Stimulated activated CD4-positive, alpha-beta T cell treated with anti-CD3 and anti-CD28 coated beads, TNF-alpha, amount 100 ng/mL, for 48 hours (primary cell): ENCODE measurements at places on chromosomes 7 and 10.

- no peak for DNase-seq
These were observed 52.9 kb downstream of the PIK3AP1 start for GRCh38 chr10:96667401-96667800.

- no peak for DNase-seq
These were observed 16.4 kb downstream of the NACAD start for GRCh38 chr7:45072131-45073030.

- DNase-seq, result no peak
These were observed 55.7 kb upstream of the HECTD2 start for GRCh38 chr10:91354166-91355075.

DNA sequence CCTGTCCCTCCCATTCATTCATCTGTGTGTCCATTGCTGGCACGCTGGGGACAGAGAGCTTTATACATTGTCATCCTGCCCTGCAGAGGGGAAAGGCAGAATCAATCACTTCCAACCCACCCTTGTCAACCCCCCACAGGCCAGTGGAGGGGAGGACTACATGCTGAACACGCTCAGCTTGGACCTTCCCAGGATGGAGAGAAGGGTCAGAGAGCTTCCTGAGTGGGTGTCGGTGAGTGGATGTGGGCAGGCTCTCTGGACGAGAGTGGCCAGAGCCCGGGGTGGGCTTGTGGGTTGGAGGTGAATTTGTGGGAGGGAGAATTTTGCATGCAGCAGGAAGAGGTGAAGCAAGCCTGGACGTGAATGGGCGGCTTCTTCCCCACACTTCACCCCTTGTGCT is 93.9 kb downstream of the DNAJB6 start:
- no peak for DNase-seq

DNA sequence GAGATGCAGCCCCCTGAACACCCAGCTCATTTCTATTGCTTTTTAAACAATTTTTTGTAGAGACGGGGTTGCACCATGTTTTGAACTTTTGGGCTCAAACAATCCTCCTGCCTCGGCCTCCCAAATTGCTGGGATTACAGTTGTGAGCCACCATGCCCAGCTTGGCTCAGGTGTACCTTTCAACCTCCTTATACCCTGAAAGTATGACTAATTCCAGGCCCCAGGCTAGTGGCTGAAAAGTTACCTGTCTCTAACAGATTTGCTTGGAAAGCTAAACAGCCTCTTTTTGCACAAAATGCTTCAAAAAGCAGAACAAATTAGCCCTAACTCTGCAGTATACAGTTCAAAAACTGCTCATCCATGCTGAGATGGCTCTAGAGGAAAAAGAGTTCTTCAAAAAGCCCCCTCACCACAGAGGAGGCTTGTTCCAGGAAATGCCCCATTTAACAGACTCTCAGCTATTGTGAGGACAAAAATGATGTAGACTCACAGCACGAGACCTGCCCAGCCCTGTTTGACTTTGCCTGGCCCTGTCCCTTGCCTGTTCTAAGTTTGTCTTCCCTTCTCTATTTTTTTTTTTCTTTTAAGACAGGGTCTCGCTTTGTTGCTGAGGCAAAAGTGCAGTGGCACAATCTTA is 13.4 kb upstream of the AP1S1 start:
- DNase-seq, result no peak

DNA sequence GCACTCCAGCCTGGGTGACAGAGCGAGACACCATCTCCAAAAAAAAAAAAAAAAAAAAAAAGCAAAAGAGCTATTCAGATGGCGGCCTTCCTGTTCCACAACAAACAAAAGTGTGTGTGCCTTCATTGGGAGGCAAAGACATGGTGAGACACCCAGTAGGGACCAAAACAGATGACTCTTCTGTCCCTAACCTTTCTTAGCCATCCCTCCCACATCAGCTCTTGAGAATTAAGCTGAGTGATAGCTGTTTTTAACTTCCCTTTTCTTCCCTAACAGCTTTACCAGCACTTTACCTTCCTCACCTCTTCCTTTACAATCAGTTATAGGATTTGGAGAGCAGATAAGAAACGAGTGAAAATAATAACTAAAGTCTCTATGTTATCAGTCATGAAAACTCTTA is 48.2 kb downstream of the ARMH3 start:
- DNase-seq, result no peak

DNA sequence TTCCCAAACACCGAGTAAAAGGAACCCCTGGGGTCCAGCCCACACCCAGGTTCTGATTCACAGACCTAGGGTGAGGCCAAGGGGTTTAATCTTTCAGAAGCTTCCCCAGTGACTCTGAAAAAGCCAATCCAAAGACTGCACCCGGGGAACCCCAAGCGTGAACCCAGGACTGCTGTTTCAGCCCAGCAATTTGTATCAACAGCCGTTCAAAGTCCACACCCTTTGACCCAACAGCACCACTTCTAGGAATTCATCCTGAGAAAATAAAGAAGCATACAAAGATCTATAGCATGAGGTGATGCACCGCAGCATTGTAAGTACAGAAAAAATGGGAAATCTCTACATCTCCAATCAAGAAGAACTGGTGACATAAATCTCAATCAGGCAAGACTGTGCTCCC is 24.4 kb downstream of the DLG5 start:
- no peak for DNase-seq

GRCh38 chr10:596725-597345 is 92.6 kb downstream of the DIP2C start:
- no peak for DNase-seq

DNA sequence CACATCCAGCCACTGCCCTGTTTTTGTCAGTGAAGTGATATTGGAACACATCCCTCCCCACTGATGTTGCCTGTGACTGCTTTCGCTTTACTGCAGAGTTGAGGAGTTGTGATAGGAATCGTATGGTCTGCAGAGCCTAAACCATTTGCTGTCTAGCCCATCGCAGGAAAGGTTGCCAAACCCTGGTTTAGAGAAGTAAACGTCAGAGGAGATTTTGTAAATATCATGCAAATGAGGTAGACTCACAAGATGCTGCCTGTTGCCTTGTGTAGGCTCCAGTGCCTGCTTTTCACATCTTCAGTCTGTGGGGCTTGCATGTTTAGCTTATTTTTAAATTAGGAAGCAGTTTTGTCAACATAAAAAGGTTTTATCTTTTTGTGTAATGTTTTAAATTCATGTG is 107.1 kb downstream of the TRRAP start:
- no peak for DNase-seq

DNA sequence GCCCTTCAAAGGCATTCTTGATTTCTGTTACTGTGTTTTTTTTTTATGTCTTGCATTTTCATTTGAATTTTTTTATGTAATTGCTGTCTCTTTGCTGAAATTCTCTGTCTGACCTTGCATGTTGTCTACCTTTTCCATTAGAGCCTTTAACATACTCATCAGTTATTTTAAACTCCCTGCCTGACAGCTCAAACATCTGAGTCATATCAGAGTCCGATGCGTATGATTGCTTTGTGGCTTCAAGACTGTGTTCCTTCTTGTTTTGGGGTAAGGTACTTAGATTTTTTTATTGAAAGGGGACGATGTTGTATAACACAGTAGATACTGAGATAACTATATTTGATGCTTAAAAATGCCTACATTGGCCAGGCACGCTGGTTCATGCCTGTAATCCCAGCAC is 9.7 kb upstream of the TARP start:
- no peak for DNase-seq

GRCh38 chr10:44874166-44874565 is 37.0 kb upstream of the TMEM72 start:
- no peak for DNase-seq

DNA sequence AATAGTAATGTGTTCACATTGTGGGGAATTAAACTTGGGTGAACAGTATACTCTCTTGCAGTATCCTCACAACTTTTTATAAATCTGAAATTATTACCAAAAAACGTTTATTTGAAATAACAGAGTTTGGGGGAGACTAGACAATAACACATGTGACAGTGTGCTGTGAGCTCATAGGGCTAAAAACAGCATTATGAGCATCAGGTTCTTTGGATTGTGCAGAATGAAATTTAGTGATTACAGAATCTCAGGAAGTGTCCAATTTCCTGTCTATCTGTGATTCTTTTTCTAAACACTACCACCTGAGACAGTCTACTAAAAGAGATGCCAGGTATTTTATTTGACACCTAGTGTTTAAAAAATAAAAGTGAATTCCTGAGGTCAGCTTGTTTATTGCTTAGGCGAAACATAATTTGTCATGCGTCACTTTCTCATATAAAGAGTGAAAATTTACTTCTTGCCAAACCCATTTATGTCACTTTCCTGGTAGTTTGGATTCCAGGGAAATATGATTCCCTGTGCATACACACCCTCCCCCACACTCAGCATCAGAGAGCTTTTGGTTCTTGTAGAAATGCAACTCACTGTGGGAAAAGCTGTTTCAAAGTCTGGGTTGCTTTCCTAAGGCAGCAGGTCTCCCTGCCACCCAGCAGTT is 71.2 kb downstream of the AOAH start:
- no peak for DNase-seq

GRCh38 chr7:21944616-21945453 is 864 bp downstream of the CDCA7L start:
- peak; percentile 45 for DNase-seq

- DNase-seq, result no peak
These were observed 17.1 kb downstream of the VWA2 start for GRCh38 chr10:114256008-114256765.

- no peak for DNase-seq
These were observed 80.5 kb upstream of the PRKG1 start for GRCh38 chr10:50993771-50994251.

DNA sequence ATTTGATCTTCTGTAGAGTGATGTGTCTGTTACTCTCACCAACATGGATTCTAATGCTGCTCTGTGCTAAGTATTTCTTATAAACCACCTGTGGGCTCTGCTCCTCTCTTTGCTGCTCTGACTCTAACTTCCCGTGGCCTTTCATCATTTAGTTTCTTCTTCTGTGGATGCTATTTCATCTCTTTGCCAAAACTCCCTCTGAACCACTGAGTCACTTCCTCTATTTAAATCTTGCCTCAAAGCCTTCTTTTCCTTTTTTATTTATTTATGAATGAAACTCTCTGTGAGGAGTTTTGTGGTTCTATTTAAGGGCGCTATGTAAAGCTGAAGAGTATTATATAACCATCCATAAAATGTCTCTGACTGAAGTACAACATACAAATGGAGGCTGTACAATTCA is 538.5 kb downstream of the SUGCT start:
- no peak for DNase-seq

GRCh38 chr10:75097666-75098285 is 13.7 kb upstream of the SAMD8 start:
- no peak for DNase-seq

GRCh38 chr7:55050281-55050680 is 31.5 kb downstream of the EGFR start:
- DNase-seq, result no peak

DNA sequence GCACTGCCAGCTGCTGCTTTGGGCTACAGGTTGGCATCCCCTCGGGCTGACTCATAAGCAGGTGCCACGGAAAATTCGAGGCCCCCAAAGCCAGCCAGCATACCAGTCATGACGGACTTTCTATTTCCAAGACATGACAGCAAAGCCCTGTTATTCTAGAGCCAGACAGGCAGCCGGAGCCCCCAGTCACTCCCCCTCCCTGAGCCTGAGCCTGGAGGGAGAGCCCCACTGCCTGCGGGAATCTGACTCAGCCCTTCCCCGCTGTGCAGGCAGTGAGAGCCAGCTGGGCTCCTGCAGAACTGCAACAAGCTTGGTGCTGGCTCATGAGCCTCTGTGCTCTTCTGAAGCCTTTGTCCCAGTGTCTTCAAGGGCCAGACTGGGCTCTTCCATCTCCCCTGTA is 15.8 kb downstream of the BTBD16 start:
- no peak for DNase-seq

DNA sequence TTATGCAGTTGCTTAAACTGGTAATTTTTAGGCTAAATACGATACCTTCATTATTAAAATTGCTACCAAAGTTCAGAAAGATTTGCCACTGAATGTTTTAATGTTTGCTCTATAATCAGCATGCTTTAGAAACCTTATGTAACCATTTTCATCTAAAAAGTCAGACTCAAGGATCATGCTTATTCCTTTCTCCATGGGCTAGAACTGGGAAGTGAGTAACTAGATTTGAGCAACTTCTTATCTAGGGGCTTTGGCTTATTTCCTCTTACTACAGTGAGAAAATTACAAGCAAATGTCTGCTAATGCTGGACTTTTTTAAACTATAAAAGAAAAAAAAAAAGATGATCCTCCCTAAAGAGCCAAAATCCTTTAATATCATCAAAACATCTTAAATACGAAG is 215.9 kb downstream of the CRPPA start:
- no peak for DNase-seq

GRCh38 chr7:120838281-120838682 is 19.7 kb downstream of the TSPAN12 start:
- DNase-seq, result no peak

DNA sequence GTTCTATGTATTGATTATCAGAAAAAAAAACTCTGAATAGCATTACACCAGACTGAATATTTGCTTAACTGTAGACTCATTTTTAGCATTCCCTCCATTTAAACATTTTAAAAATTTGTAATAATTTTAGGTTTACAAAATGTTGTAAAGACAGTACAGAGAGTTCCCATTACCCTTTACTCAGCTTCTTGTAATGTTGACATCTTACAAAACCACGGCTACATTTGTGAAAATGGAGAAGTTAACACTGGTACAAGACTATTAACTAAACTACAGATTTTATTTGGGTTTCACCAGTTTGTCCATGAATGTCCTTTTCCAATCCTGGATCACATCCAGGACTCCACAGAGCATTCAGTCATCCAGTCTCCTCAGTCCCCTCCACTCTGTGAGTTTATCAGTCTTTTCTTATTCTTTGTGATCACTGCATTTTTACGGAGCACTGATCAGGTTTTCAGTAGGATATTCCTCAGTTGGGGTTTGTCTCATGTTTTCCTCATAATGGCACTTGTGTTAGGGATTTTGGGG is 130.0 kb upstream of the EEPD1 start:
- no peak for DNase-seq

- no peak for DNase-seq
These were observed 954.3 kb upstream of the MBL2 start for GRCh38 chr10:53726921-53727320.

DNA sequence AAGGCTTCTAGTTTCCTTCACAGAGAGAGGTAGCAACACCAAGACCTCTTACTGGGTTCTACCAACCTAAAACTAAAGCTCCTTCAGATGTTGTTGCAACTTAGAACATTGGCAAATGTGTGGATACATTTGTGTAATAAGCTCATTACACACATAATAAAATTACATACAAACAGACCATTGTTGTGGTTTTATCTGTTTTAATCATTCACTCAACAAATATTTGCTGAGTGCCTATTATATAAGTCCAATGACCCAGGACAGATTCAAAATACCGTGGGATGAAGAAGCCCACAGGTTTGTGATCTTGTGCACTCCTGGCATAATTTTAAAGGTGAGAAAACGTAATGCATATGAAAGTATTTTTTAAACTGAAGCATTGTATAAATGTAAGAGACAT is 160.4 kb upstream of the NPVF start:
- DNase-seq, result no peak

DNA sequence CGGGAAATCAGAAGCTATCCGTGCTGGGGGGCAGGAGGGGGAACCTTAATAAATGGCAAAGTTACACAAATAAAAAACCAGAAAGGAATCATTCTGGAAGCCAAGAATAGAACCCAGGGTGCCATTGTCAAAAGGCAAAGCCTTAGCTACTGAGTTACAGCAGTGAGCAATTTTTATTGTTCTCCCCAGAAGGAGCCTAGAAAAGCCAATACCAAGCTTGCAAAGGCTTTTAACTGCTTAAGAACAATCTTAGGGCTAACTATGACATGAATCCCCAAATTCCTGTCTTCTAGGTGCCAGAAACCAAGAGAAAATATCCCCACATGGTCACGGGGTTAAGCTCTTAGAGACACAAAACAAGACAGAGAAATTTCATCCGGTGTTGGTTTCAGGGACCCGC is 482.7 kb downstream of the CCSER2 start:
- DNase-seq, result no peak
